ENCODE measurements at places on chromosomes 12 and 14. TPM values are rescaled to one million over a fixed set of nuclear protein-coding genes. Genes with fewer than 3 reads are reported as not detected.

GNPNAT1 gene
- 12.3 TPM for total RNA-seq

WSCD2 gene
- total RNA-seq, result not detected

TSFM gene
- 24.4 TPM for total RNA-seq

CLEC14A gene
- not detected for total RNA-seq

KRT72 gene
- 0.67 TPM for total RNA-seq

SLCO1B1 gene
- not detected for total RNA-seq

PPM1H gene
- total RNA-seq, result 0.06 TPM

VPS37B gene
- 36.8 TPM for total RNA-seq

GPR162 gene
- 0.30 TPM for total RNA-seq

CPSF6 gene
- total RNA-seq, result 107 TPM

MAP3K9 gene
- 8.2 TPM for total RNA-seq

FZD10 gene
- total RNA-seq, result not detected

IL23A gene
- total RNA-seq, result 10.2 TPM

CARMIL3 gene
- total RNA-seq, result 0.80 TPM

EXOC3L4 gene
- total RNA-seq, result not detected

- H3K27me3 ChIP-seq, result peaks cover 25% of the 10 kb centered on the region
- H3K4me1 ChIP-seq, result no peaks in the 10 kb centered on the region
- DNase-seq, result no peak
Measured at GRCh38 chr12:69661386-69661785, 37.7 kb downstream of the BEST3 start.

DNA sequence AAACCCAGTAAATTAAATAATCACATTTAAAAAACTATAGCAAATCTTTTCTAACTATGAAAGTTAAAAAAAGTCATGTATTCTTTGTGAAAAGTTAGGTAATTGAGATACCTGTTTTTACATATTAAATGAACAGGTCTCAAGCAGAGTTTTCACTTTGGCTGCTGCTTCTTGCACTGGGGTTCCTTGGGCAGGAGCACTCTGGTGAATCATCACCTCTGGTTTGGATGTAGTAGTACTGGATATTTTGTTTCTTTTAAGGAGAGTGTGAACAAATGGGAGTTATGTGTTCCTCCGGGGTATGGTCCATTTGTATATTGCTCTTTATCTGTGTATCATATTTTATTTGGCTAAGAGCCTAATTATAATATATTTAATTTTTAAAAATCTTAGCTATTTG, 82.7 kb downstream of the FUT8 start:
- DNase-seq, result no peak
- H3K27me3 ChIP-seq, result no peaks in the 10 kb centered on the region
- H3K27ac ChIP-seq, result no peak overlapping the region
- H3K36me3 ChIP-seq, result peaks cover 56% of the 10 kb centered on the region
- no peak overlapping the region for H3K4me3 ChIP-seq

GRCh38 chr12:50441763-50442162, 41.1 kb downstream of the LARP4 start:
- peaks cover 2% of the 10 kb centered on the region for H3K4me1 ChIP-seq
- DNase-seq, result no peak
- H3K36me3 ChIP-seq, result peaks cover 27% of the 10 kb centered on the region
- H3K4me3 ChIP-seq, result no peak overlapping the region
- H3K27ac ChIP-seq, result no peak overlapping the region

DNA sequence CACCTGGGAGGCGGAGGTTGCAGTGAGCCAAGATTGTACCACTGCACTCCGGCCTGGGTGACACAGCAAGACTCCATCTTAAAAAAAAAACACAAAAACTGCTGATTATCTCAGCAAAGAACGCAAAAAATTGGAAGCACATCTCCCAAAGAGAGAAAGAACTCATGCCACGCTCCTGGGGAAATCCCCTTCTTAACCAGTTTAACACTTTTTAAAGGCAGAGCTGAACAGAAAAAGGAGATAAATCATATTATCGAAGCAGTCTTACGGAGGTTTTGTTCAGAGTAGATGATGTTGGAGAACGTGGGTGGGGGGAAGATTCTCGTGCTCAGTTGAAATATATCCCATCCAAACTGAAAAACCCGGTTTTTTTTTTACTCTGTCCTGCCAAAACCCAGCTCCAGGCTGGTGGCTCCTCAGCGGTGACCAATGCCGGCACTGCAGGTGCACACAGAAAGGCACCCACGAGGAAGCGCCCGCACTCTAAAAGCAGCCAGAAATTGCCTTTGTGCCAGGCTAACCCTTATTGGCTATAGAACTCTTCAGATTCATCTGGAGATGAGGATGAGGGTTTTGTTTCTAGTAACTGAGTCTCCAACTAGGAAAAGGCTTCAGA, 100.2 kb upstream of the PARP11 start:
- peak overlapping the region; percentile 80 for H3K27ac ChIP-seq
- H3K4me3 ChIP-seq, result peak overlapping the region; percentile 47
- peaks cover 53% of the 10 kb centered on the region for H3K4me1 ChIP-seq
- H3K36me3 ChIP-seq, result peaks cover 10% of the 10 kb centered on the region
- H3K27me3 ChIP-seq, result no peaks in the 10 kb centered on the region
- no peak for DNase-seq

GRCh38 chr12:25518512-25518911, 34.6 kb downstream of the LMNTD1 start:
- no peak overlapping the region for H3K4me3 ChIP-seq
- H3K4me1 ChIP-seq, result peaks cover 7% of the 10 kb centered on the region
- DNase-seq, result no peak

DNA sequence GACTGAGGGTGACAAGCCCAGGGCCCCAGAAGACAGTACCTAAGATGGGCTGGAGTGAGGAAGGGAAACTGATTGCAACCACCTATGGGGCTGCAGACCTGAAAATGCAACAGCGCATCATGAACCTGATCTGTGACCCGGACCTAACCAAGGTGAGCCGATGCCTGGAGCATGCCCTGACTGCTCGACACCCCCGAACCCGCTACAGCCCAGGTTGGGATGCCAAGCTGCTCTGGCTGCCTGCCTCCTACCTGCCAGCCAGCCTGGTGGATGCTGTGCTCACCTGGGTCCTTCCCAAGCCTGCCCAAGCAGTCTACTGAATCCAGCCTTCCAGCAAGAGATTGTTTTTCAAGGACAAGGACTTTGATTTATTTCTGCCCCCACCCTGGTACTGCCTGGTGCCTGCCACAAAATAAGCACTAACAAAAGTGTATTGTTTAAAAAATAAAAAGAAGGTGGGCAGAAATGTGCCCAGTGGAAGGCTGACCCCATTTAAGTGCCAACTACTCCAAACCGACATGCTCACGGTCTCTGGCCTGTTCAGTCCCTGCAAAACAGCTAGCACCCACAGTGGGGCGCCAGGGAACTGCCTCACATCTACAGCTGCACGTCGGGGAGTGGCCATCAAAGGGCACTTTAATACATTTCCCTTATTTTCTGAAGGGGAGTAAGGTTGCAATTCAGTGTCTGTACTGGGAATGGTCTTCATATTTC, 4.2 kb downstream of the RDH5 start:
- H3K4me3 ChIP-seq, result no peak overlapping the region
- H3K36me3 ChIP-seq, result peaks cover 16% of the 10 kb centered on the region
- H3K27me3 ChIP-seq, result no peaks in the 10 kb centered on the region
- peak overlapping the region; percentile 44 for H3K27ac ChIP-seq

GRCh38 chr12:48765753-48766162, 23.1 kb downstream of the ADCY6 start:
- peak overlapping the region; percentile 84 for H3K27ac ChIP-seq
- DNase-seq, result peak; percentile 52
- H3K4me1 ChIP-seq, result peaks cover 24% of the 10 kb centered on the region
- H3K36me3 ChIP-seq, result no peaks in the 10 kb centered on the region
- peak overlapping the region; percentile 78 for H3K4me3 ChIP-seq

GRCh38 chr14:105012171-105012985, 8.5 kb downstream of the CDCA4 start:
- no peak overlapping the region for H3K4me3 ChIP-seq
- H3K36me3 ChIP-seq, result peaks cover 23% of the 10 kb centered on the region
- no peak for DNase-seq
- H3K27ac ChIP-seq, result no peak overlapping the region

DNA sequence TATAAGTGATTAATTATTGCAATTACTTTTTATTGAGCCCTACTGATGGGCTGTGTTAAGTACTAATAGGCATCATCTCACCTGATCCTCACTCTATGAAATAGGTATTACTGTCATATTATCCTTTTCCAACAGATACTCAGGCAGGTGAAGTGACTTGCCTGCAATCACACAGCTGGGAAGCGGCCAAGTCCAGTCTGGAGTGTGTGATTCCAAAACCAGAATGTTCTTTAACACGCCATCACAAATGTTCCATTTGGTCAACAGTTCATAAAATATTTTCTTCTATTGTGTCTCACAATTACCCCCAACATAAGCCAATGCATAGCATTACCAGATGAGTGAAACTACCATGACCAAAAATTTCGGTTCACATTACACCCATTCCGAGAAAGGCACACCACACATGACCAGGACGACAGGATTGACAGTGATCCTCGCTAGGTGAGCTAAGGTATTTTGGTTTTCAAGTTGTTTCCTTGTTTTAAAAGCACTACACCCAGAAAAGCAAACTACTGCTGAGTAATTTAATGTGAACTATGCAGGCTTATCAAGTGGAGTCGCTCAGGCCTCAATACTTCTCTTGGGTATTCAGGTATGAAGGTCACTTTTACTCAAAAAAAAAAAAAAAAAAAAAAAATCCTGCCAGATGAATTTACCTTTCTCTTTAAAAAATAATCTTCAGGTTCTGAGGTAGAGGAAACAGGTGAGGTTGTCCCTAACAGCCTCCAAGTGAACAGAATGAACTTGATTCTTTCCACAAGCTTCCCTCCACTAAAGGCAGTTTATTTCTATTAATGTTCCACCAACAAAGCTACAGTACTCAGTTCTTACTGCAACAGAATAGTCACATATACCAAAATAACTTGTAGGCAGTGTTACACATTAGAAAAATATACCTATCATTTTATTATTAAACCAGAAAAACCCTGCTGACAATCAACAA, 2.4 kb downstream of the VPS37B start:
- H3K27me3 ChIP-seq, result no peaks in the 10 kb centered on the region
- peak overlapping the region; percentile 90 for H3K4me3 ChIP-seq

DNA sequence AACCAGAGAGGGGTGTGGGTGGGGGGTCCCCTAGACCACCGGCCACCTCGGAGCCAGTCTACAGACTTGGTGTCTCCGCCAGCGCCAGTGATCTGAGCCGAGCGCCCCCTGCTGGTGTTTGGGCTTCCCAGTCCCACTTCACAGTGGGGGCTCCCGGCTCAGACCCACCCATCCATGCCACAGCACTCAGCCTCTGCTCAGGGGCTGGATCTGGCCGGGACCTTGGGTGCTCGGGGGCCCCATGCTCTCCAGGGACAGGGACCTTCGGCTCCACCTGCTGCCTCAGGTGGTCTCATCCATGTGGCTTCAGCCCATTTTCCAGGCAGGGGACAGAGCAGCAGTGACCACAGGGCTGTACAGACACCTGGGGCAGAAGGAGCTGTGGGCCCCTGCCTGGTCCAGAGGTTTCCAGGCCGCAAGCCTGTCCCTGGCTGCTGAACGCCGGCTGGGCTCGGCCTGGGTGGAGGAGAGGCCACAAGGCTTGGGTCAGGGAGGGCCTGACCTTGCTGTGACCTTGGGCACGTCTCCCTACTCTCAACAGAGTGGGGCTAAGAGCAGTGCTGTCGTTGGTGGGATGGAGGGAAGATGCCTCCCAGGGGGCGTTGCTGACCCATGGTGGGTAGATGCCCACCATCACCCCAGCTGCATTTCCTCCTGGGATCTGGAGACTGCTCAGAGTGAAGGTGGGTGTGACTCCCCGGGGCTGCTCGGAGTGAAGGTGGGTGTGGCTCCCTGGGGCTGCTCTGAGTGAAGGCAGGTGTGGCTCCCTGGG, 86.3 kb downstream of the KIF26A start:
- H3K4me1 ChIP-seq, result peaks cover 13% of the 10 kb centered on the region
- H3K27ac ChIP-seq, result peak overlapping the region; percentile 43

DNA sequence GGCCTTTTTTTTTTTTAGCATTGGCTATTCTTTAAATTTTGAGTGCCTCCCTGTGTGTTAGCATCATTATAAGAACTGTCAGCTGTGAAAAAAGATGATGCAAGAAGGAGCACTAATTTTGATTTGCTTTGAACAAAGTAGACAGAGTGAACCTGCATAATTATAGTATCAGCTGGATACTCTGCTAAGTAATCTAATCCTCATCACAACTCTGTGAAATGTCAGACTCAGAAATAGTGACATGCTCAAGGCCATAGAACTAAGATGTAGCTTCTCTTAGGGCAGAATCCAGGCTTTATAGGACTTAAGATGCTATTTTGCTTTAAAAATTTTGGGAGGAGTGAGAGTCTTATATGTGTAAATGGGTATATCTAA, 31.9 kb downstream of the FBXO34 start:
- no peak for DNase-seq
- H3K4me3 ChIP-seq, result no peak overlapping the region
- peaks cover 16% of the 10 kb centered on the region for H3K36me3 ChIP-seq
- peaks cover 14% of the 10 kb centered on the region for H3K4me1 ChIP-seq
- H3K27ac ChIP-seq, result no peak overlapping the region

DNA sequence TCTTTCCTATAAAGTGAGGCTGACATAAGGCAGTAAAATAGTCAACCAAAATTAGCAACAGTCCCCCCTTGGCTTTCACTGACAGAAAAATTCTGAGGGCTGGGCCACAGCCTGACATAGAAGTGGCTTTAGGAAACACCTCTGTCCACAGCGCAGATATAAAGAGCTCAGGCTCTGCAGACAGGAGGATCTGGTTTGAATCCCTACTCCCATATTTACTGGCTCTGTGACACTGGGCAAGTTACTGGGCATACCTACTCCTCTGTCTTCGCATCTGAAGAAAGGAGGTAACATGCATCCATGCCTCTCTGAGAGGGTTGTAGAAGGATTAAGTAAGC, 95.3 kb downstream of the STXBP6 start:
- no peak for DNase-seq
- no peaks in the 10 kb centered on the region for H3K36me3 ChIP-seq
- H3K4me1 ChIP-seq, result no peaks in the 10 kb centered on the region
- no peak overlapping the region for H3K4me3 ChIP-seq
- peaks cover 4% of the 10 kb centered on the region for H3K27me3 ChIP-seq

GRCh38 chr12:66196806-66197205, 7.8 kb downstream of the IRAK3 start:
- H3K27ac ChIP-seq, result no peak overlapping the region
- peaks cover 15% of the 10 kb centered on the region for H3K27me3 ChIP-seq
- no peaks in the 10 kb centered on the region for H3K4me1 ChIP-seq
- no peak for DNase-seq
- H3K36me3 ChIP-seq, result no peaks in the 10 kb centered on the region

DNA sequence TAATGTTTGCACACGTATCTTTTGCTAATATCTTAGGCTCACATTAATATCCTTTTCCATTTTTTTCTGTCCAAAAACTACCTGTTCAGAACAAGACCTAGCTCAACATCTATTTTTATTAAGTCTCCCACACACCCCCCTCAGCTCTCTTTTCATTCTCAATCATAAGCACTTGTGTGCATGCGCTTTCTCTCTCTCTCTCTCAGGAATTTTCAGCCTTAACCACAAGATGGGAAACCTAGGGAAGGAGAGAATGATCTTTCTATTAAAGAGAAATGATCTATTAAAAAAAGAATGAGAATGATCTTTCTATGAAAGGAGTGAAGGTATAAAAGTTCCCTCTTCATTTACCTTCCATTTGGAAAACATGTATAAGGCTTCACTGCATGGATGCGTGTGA, 39.7 kb upstream of the AP4S1 start:
- peaks cover 2% of the 10 kb centered on the region for H3K4me1 ChIP-seq
- no peaks in the 10 kb centered on the region for H3K27me3 ChIP-seq
- H3K27ac ChIP-seq, result no peak overlapping the region
- H3K4me3 ChIP-seq, result no peak overlapping the region
- DNase-seq, result no peak

- peaks cover 17% of the 10 kb centered on the region for H3K36me3 ChIP-seq
- no peak overlapping the region for H3K4me3 ChIP-seq
- peaks cover 12% of the 10 kb centered on the region for H3K4me1 ChIP-seq
- no peaks in the 10 kb centered on the region for H3K27me3 ChIP-seq
Measured at GRCh38 chr12:122471324-122472226, 29.2 kb downstream of the ZCCHC8 start.

Data from activated naive CD8-positive, alpha-beta T cell treated with anti-CD3 and anti-CD28 coated beads, Interleukin-2, amount 10 ng/mL, durations not matched to agents 7 days and 5 days (primary cell).